ENCODE measurements at places on chromosomes 3 and 15.

- no peak for DNase-seq
Measured at GRCh38 chr3:32842987-32843386, 25.2 kb downstream of the TRIM71 start.

DNA sequence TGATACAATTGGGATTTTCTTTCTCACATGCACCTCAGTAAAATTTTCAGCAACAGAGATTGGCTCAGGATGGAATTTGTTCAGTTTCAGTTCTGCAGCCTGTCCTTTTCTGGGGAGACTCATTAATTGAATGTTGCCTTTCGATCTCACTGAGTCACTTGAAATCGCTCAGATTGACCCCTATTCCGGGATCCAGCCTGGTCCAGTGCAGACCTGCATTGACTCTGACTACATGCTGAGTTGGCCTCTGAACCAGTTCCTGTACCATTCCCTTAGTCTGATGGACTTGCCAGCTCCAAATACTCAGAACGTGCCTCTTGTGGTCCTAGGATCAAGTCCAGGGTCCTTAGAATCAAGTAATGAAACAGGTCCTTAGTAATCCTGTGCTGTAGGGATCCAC, 9.4 kb downstream of the IGF1R start:
- DNase-seq = no peak

DNA sequence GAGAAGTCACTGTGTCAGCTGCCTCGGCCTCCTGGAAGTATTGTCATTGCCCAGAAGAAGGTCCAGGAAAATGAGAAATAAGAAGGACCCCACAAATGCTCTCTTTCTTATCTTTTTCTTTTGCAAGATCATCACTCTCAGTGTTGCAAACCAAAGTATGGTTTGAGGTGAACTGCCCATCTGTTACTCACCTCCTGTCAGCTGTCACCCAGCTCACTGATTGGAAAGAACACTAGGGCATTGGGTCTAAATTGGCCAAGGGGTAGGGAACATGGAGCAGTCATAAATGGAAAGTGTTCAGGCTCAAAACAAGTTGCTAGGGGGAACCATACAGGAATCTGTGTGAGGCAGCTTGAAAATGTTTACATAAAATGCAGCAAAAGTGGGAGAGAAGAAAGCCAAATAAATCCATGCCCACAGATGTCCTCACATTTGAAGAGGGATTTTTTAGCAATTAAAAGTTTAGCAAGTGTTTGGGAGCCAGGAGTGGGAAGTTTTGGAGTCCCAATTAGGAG, 431.2 kb upstream of the THBS1 start:
- no peak for DNase-seq

- DNase-seq = no peak
Measured at GRCh38 chr15:58985443-58985842, 2.0 kb upstream of the RNF111 start.

GRCh38 chr15:80870893-80871292, 91.7 kb downstream of the CEMIP start:
- no peak for DNase-seq

DNA sequence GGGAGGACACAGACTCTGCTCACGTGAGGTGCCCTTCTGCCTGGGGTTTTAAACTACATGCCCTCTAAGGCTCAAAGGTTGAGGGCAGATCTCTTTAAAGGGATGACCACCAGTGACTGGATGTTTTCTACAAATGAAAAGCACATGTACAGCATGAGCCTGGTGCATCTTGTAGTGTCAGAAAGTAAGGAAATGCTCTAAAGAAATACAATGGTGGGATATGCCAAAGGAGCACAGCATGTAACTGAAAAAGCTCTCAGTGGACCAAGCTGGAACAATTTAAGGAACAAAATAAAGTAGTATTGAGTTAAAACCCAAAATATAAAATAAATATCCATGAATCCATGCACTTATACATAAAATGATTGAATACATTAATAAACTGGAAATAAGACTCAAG, 78.3 kb upstream of the SEMA6D start:
- no peak for DNase-seq

DNA sequence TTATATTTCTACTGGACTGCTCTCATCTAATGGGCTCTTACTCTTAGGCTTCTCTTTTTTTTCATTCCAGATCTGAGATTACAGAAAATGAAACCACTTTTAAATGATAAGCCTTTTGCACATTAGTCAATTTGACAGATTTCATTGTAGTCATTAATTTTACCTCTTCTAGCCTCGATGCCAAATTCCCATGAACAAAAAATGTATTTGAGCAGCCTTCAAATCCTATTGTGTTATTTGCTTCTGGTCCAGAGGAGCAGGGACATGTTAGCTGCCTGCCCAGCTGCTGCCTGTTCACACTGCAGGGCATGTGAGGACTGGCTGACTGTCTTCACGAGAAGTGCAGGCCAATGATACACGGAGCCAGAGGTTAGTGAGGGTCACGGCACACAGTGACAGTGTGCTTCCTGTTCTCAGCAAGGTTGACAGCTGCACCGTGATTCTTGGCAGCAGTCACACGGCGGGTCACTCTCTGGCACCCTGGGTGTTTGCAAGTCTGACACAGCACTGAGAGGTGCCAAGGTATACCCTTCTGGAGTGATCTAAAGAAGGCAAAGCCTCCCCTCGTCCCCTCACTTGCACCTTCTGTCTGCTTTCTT, 40.8 kb downstream of the KAT2B start:
- no peak for DNase-seq

DNA sequence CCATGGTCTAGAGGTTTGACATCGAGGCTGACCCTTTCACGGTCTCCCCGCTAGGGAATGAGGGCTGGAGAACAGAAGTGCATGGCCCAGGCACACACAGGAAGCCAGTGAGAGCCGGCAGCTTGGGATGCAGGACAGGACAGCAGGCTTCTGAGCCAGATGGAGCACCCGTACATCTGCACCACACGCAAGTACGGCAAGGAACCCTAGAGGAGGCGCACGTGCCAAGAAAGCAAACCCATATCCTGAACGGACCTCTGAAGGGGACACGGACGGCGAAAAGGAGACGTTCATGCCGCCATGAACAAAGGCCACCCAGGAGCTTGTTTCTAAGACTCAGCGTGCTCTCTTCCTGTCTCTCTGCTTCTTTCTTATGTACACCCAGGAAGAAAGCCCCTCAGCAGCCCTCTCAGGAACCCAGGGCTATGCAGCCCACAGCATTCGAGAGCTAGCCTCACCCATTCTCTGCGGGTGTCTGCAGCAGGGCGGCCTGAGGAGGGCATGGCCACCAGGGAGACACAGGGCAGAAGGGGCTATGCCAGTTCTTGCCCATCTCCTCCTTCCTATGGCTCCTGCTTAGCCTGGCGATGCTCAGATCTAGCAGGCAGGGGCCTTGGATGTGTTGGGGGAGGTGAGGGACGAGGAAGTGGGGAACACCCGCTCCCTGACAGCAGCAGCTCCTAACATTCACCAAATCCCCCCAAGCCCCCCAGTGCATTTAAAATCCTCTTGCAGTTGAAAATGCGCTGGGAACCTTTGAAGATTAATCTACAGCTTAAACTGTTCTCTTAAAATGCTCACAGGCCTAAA, 81.3 kb downstream of the PCSK6 start:
- DNase-seq = no peak

- DNase-seq = no peak
Measured at GRCh38 chr3:186466391-186466974, 77.7 kb downstream of the CRYGS start.

GRCh38 chr3:15496341-15496664, 25.2 kb downstream of the COLQ start:
- DNase-seq = no peak
